ENCODE measurements at places on chromosomes 4 and X. TPM values are rescaled to one million over a fixed set of nuclear protein-coding genes. Genes with fewer than 3 reads are reported as not detected.
A peak's percentile ranks its signal among the peaks of the same experiment; 100 is the strongest.

GRCh38 chrX:21721195-21721594, 36.7 kb downstream of the SMPX start:
- peak overlapping the region; percentile 33 for H3K27ac ChIP-seq
- H3K4me3 ChIP-seq = no peak overlapping the region
- H3K36me3 ChIP-seq = no peaks in the 10 kb centered on the region
- H3K27me3 ChIP-seq = no peaks in the 10 kb centered on the region
- H3K4me1 ChIP-seq = no peaks in the 10 kb centered on the region
- peak; percentile 52 for DNase-seq

DNA sequence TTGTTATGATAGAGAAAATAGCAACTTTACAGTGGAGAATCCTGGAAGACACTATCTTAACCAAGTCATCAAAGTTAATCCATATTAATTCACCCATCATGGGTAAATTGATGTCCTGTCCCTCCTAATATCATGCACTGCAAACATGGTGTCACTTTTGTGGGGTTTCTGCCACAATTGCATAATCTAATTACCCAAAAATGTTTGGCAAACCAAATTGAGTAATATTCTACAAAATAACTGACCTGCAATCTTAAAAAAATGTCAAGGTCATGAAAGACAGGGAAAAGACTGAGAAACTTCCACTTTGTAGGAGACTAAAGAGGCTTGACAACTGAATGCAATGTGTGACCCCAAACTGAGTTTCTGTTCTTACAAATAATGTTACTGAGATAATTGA, 37.1 kb upstream of the PLAC8 start:
- H3K36me3 ChIP-seq = no peaks in the 10 kb centered on the region
- H3K4me3 ChIP-seq = no peak overlapping the region
- H3K27me3 ChIP-seq = no peaks in the 10 kb centered on the region
- H3K4me1 ChIP-seq = no peaks in the 10 kb centered on the region
- no peak for DNase-seq

GRCh38 chrX:133985164-133985966, at the start of gene GPC3:
TSS of gene GPC3 (minus strand) at chrX:133985594.
- H3K4me3 ChIP-seq = no peak within 1 kb of the TSS
- H3K4me1 ChIP-seq = no peaks in the 10 kb centered on the region
- H3K27ac ChIP-seq = no peak within 1 kb of the TSS
- peak; percentile 83 for DNase-seq
- H3K27me3 ChIP-seq = peaks cover 8% of the 10 kb centered on the region
- no peaks in the 10 kb centered on the region for H3K36me3 ChIP-seq

DNA sequence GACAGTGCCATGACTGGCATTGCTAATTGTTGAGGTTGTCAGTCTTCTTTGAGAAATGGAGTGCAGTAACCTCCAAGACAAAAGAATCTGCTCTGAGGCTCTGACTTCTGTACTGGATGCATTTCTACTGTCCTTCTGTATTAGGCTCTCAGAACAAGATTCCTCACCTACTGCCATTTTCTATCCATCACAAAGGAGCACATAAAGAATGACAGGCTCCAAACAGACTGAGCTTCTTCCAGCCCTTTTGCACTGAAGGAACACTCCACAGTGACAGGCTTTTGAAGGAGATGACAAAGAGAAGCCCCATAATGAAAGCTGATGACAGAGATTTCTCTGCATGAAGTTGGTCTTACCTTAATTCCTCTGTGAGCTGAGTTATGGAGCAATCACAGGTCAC, 162.2 kb downstream of the PCDH19 start:
- no peak overlapping the region for H3K27ac ChIP-seq
- no peak for DNase-seq
- H3K36me3 ChIP-seq = no peaks in the 10 kb centered on the region
- H3K4me1 ChIP-seq = no peaks in the 10 kb centered on the region
- no peak overlapping the region for H3K4me3 ChIP-seq

Gene SYN1
- total RNA-seq = 1.3 TPM

Gene COX7B2
- total RNA-seq = not detected

- no peak overlapping the region for H3K4me3 ChIP-seq
- H3K27ac ChIP-seq = no peak overlapping the region
- H3K4me1 ChIP-seq = no peaks in the 10 kb centered on the region
These were observed 7.7 kb downstream of the AWAT2 start for GRCh38 chrX:70041993-70042392.

Gene FAM236C
- total RNA-seq = not detected

Gene DCAF4L1
- total RNA-seq = 0.11 TPM

GRCh38 chrX:69366183-69366582, 137.9 kb upstream of the NALF2 start:
- H3K27ac ChIP-seq = no peak overlapping the region
- H3K4me3 ChIP-seq = no peak overlapping the region
- DNase-seq = no peak
- no peaks in the 10 kb centered on the region for H3K36me3 ChIP-seq

GRCh38 chr4:106869551-106869950, 166.6 kb downstream of the DKK2 start:
- no peak for DNase-seq
- H3K36me3 ChIP-seq = no peaks in the 10 kb centered on the region
- no peak overlapping the region for H3K4me3 ChIP-seq
- no peak overlapping the region for H3K27ac ChIP-seq
- no peaks in the 10 kb centered on the region for H3K27me3 ChIP-seq

DNA sequence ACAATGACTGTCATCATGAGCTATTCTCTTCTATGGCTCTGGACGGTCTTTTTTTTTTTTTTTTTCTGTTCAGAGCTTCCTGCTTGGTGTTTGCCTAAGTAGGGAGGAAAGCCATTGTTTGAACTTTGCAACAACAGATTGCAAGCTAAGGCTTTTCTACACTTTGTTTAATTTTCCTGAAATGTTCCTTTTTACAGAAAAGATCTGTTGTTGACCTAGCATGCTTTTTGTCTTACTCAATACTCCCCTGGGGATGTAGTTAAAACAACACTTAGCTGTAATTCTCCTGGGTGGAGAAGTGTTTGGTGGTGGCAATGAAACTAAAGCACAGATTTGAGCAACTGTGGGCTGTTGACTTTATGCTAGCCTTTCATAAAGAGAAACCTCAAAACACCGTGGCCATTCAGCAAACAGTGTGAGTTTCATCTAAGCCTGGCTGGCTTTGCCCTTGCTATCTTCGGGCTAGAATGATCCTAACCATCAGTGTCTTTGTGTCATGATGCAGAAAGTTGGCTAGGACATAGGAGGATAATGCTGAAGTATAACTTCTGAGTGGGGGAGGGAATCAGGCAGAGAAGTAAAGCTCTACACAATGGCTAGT, 110.5 kb downstream of the ANXA3 start:
- H3K36me3 ChIP-seq = no peaks in the 10 kb centered on the region
- no peak overlapping the region for H3K4me3 ChIP-seq
- H3K27me3 ChIP-seq = no peaks in the 10 kb centered on the region
- peak overlapping the region; percentile 50 for H3K27ac ChIP-seq
- peaks cover 3% of the 10 kb centered on the region for H3K4me1 ChIP-seq

- H3K4me3 ChIP-seq = no peak overlapping the region
- no peak overlapping the region for H3K27ac ChIP-seq
- H3K4me1 ChIP-seq = peaks cover 7% of the 10 kb centered on the region
- no peaks in the 10 kb centered on the region for H3K36me3 ChIP-seq
- DNase-seq = no peak
- H3K27me3 ChIP-seq = no peaks in the 10 kb centered on the region
These were observed 303.1 kb downstream of the ARHGAP24 start for GRCh38 chr4:85777908-85778631.

DNA sequence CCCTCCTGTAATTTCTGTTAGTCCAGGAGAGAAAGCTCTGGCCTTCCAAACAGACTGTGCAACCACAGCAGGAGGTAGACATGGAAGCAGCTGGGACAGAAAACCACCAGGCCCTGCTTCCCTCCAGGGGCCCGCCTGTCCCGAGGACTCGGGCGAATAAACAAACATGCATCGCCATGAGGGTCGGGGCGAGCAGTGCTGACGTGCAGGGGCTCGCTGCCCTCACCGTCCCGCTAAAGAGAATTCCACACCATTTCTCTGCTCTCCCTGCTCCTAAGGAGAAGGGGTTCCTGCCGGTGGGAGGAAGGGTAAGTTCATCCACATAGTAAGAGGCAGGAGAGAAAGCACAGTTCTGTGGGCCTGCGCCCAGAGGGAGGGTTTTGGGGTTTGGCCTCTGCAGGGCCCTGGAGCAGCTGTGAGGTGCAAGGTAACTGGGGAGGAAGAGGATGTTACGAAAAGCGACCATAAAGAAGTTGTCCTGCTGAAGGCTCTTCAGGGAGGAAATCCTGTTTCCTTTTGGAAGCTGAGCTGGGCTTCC, 54.9 kb downstream of the WFS1 start:
- peaks cover 16% of the 10 kb centered on the region for H3K4me1 ChIP-seq
- H3K4me3 ChIP-seq = no peak overlapping the region
- H3K27me3 ChIP-seq = peaks cover 3% of the 10 kb centered on the region

DNA sequence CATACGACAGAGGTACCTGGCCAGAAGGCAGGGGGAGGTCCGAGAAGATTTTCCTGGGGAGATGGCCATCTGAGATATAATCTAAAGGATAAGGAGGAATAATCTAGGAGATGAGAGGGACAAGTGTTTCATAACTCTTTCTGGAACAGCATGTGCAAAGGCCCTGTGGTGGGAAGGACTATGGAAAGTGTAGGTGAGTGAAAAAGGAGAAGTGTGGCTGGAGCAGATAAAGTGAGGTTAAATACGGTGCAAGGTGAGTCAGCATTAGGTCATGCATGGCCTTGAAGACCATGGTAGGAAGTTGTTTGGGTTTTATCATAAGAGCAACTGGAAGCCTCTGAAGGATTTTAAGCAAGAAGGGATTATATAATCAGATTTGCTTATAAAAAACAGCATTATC, 34.6 kb upstream of the MTM1 start:
- H3K4me1 ChIP-seq = no peaks in the 10 kb centered on the region
- H3K36me3 ChIP-seq = no peaks in the 10 kb centered on the region
- no peaks in the 10 kb centered on the region for H3K27me3 ChIP-seq
- no peak overlapping the region for H3K4me3 ChIP-seq
- DNase-seq = no peak
- H3K27ac ChIP-seq = no peak overlapping the region

Gene ZCCHC12
- 1.5 TPM for total RNA-seq

DNA sequence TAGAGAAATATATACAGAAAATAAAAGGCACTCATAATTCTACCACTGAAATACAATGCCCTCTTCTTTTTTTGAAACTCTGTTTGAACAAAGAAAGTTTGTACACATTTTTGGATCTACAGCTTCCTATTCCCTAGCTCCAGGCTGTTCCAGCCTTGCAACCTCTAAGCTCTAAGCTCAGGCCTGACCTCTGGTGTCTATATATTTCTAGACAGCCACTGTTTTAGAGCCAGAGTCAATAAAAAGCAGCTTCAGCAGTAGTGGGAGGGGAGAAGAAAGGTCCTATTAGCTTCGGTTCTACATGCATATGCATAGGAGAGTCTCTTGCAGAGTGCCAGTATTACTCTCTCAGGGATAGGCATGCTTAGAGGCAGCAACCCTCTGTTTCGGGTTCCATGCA, 39.7 kb downstream of the CLDN2 start:
- H3K36me3 ChIP-seq = no peaks in the 10 kb centered on the region
- no peak overlapping the region for H3K27ac ChIP-seq
- no peak overlapping the region for H3K4me3 ChIP-seq
- H3K4me1 ChIP-seq = no peaks in the 10 kb centered on the region
- peaks cover 17% of the 10 kb centered on the region for H3K27me3 ChIP-seq

DNA sequence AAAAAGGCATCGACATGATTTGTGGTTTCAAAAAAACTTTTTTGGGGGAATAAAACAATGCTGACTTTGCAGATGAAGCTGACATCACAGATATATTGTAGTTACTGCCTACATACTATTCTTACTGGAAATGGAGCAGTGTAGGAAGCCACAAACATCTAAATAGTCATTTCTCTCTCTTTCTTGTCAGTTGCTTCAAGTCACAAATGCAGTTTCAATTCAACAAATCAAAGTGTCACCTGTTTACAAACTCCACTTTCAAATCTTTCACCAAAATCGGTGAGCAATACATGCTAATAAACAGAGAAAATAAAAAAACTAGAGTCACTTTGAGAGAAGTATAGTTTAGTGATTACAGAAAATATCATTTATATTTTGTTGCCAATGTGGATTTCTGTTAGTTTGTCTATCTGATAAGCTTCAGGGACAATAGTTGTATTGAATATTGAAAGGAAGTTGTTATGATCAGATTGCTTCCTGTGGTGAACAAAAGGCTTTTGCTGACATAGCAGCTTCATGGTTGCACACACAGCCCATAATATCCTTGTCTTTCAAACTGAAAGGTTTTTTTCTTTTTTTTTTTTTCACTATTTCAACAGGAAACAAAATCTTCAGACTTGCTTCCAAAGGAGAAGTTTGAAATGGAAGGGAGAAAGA, 49.7 kb upstream of the PTPN13 start:
- no peak overlapping the region for H3K27ac ChIP-seq
- no peaks in the 10 kb centered on the region for H3K27me3 ChIP-seq
- H3K4me1 ChIP-seq = no peaks in the 10 kb centered on the region
- H3K36me3 ChIP-seq = no peaks in the 10 kb centered on the region
- no peak for DNase-seq

DNA sequence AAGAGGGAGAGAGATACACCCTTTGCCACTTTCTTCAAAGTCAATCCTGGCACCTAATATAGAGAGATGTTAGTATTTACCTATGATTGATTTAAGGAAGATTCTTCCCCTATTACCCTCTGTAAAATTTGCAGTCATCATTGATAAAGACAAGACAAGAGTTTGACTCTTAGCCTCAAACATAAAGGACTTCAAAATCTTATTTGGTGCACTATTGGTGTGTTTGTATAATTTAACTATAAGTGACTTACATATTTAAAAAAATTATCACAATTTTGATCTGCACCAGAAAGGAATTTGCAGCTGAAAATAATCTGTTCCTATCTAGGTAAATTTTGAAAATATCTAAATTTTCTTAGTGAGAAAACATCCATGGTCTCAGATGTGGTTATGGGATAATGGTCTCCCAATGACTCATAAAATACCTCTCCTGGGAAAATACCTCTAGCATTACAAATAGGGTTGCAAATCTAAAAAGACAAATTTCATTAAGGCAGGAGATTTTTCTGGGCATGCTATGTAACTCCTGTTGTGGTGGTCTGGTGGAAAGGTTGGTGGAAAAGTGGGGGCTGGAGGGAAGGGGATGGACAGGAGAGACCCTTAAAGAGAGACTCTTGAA, 173.6 kb upstream of the MED14 start:
- H3K27me3 ChIP-seq = peaks cover 21% of the 10 kb centered on the region
- no peak for DNase-seq
- H3K4me1 ChIP-seq = no peaks in the 10 kb centered on the region
- no peak overlapping the region for H3K27ac ChIP-seq
- H3K36me3 ChIP-seq = no peaks in the 10 kb centered on the region
- no peak overlapping the region for H3K4me3 ChIP-seq

DNA sequence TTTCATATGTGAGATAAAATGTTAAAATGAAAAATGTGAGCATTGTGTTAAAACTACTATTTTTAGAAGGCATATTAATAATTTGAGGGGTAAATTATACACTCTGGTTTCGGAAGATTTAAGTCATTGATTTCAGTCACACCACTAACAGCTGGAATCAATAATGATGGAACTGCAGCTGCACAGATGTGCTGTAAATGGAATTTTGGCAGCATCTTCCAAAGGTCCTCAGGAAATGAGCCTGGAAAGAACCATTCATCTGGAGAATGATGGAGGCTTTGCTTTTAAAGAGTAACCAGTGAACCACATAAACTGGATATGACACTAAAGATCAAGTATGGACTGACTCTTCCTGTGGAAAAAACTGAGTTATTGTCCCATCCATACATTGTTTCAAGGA, 759.0 kb upstream of the EPHA5 start:
- no peak overlapping the region for H3K27ac ChIP-seq
- no peaks in the 10 kb centered on the region for H3K36me3 ChIP-seq
- H3K4me3 ChIP-seq = no peak overlapping the region
- no peak for DNase-seq
- no peaks in the 10 kb centered on the region for H3K4me1 ChIP-seq

Gene TLL1
- 5.7 TPM for total RNA-seq

Gene RTL3
- 0.28 TPM for total RNA-seq

Gene ADGRL3
- total RNA-seq = 5.4 TPM

Gene RHOXF2
- total RNA-seq = not detected
